H9 (cell line): ENCODE measurements at places on chromosomes 2 and 18. TPM values are rescaled to one million over a fixed set of nuclear protein-coding genes. Genes with fewer than 3 reads are reported as not detected.

The SCN1A gene
- total RNA-seq, result 0.13 and 0.18 TPM in 2 replicates

The MSTN gene
- not detected in 2 replicates for total RNA-seq

The MDH1 gene
- 317 and 324 TPM in 2 replicates for total RNA-seq

The C2orf81 gene
- 2.4 and 3.5 TPM in 2 replicates for total RNA-seq

DNA sequence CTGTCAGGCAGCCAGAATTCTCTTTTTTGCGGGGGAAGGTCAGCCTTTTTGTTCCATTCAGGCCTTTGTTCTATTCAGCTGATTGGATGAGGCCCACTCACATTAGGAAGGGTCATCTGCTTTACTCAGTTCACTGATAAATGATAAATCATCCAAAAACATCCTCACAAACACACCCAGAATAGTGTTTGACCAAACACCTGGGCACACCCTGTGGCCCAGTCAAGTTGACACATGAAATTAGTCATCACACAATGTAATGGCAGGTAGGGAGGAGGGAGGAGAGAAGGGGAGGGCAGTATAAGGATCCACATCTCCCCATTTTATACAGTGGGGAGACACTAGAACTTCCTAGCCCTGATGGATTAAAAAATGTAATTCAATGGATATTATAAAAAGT is 8.3 kb upstream of the RMC1 start:
- no peak for DNase-seq

DNA sequence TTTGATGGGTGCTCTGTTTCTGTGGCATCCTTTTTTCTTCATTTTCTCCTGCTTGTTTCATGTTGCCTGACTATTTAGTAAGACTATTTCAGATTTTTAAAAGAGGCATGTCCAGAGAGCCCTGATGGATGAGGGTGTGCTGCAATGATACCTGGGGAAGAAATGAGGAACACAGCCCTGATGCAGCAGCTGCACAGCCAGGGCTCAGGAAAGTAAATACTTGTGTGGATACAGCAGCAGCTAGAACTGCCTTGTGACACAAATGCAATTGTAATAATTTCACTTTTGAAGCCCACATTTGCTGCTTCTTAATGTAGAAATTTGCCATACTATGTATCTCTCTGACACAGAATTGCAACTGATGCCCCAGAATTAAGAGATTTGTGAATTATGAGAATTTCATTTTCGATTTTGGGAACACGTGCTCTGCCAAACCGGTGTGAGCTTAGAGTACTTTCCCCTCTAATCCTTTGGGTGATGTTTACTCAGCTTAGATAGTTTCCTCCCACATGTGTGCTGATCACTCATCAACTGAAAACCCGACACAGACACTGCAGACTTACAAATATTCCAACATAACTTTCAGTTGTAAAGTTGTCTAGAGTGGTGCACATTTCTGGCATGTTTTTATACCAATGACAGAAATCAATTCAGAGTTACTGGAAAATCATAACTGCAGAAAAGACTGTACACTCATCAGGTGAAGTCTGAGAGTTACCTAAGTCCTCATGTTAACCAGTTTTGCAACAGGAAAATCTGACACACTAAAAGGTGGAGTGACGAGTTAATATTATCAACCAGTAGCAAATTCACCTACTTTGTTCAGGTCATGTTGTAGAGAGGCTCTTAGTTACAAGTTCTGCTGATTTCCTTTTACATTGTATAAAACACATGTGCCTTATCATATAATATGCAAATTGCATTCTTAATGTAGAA is 383.4 kb downstream of the CBLN2 start:
- DNase-seq, result no peak

- DNase-seq, result peak; percentile 33
These were observed 21.8 kb upstream of the RPIA start for GRCh38 chr2:88669482-88670214.

DNA sequence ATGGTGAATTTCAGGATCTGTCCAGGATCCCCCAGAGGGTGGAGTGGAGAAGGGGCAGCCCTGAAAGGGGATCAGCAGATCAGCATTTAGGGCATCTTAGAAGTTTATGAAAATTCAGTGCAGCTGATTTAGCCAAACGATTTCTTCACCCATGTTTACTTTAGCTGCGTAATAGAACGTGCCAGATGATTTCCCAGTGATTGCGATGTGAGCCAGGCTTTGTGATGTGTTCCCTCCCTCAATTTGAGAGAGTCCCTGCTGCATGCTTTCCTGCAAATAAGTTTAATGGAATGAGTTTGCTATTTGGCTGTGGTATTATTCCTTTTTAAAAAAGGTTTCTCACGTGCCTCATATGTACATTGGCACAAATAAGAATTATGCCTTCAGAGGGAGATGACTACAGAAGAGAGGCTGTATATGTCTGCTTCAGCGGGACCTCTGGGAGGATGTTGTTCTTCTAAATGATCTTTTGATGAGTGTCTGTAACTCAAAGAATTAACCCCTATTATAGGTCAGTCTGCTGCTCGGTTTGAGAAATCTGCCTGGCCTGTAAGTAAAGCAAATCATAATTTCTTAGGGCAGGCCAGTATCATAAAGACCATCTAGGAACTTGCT is 111.9 kb downstream of the MRO start:
- DNase-seq, result no peak

DNA sequence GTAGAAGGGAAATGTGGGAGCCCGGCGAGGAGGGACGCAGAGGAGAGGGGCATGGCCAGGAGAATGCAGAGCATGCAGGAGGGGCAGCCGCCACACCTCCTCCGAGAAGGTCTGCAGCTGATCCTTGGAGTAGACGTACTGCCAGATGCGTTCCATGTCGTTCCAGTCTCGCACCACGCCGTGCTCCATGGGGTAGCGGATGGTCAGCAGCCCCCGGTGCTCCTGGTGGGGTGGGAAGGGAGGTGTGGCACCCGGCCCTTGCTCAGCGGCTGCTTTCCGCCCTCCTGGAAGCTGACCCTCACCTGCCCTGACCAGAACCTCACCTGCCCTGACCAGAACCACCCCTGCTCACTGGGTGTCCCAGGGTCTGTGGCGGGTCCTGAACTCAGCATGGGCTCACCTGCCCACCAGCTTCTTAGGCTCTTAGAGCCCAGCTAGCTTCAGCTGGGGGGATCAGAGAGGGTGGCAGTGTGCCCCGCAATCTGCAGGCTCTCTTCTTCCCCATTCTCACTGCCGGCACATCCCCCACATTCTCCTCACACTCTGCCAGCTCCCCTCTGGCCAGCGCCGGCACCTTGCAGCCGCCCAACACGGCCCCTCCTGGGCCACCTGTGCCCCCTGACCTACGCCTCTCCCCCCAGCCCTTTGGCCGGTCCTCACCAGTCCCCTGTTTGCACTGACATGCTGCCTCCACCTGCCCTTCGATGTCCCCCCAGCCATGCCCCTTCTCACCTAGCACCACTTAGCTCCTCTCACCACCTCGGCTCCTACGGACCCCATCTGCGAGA is 4.4 kb downstream of the ACTR1B start:
- DNase-seq, result no peak

DNA sequence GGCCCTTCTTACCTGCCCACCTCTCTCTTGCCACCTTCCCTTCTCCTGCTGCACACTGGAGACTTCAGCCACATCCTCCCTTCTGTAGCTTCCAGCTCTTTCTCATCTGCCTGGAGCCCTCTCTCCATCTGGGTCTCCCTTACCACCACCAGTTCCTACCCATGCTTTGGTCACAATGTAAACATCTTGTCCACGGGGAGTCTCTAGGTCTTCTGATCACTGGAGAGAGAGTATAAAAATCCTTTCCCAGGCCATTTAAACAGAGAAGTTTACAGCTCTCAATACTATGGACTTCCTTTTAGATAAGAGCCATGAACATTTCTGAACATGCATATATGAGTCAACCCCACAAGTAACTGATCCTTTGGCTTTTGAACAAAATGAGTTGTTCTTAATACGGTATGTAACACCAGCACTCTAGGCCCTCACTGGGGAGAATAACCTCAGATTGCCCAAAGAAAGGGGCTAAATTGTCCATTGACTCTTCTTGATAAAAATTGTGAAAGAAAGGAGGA is 5.8 kb downstream of the ARHGAP25 start:
- DNase-seq, result no peak

GRCh38 chr2:44004735-44005602 is 9.2 kb upstream of the LRPPRC start:
- DNase-seq, result no peak

- no peak for DNase-seq
These were observed 9.3 kb upstream of the PTMA start for GRCh38 chr2:231699006-231699405.

- DNase-seq, result no peak
These were observed 292.8 kb downstream of the SOX11 start for GRCh38 chr2:5984946-5985345.

DNA sequence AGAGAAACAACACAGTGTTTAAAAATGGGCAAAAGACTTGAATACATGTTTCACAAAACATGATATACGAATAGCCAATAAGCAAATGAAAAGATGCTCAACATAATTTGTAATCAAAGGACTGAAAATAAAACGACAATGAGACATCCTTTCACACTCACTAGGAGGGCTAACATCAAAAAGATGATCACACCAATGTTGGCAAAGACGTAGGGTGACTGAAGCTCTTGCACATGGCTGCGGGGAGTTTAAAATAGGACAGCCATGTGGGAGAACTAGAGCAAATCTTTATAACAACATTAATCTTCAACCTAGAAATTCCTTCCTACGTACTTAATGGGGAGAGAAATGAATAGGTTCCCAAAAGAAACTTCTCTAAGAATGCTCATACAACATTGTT is 19.2 kb upstream of the SEH1L start:
- DNase-seq, result no peak

GRCh38 chr2:183163821-183164649 is 39.8 kb downstream of the NUP35 start:
- no peak for DNase-seq

DNA sequence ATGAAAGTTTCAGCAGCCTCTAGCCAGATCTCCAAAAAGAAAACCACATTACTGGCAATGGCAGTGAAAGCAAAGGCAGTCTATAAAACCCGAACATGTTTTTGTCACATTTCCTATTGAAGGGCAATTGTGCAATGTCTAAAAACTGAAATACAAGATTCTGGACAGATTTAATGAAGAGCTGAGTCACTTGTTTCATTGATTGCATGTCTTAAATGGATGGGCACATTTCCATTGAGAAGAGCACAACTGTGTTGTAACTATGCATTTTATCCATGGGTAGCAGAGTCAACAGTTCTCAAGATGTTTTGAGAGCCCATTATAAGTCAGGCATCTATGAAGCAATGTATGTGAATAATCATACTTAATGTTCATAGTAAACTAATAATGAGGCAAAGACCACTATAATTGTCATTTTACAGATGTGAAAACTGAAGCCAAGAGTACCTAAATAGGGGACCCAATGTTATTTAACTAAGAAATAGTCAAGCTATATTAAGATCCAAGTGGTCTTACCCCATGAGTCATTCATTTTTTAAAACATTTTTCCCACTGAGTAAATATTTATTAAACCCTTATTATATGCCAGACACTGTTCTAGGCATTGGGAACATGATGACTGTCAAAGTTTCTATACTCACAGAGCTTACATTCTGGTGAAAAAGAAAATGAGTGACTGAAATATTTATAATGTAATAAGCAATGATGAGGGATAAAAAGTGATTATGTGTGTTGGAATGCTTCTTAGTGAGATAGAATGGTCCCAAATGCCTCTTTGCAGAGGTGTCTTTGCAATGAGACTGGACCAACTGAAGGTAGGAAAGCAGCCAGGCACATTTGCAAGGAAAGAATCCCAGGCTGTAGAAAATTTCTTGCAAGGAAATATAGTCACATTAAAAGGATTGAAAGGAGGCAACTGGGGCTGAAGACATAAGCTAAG is 818.9 kb upstream of the ACVR2A start:
- no peak for DNase-seq

DNA sequence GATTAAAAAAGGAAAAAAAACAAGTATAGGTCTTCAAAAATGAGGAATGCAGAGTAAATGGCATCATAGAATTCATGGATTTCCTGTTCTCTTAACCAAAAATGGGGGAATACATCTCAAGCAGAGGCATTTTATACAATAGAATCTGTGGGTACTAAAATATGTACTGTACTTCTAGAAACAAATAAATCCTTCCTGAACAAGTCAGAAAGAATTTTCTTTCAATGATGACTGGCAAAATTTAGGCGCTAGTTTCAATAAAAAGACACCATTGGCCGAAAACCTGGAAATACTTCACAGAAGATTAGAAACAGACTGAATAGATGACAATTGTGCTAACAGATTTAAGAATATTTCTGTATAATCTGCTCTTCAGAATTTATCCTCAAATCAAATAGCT is 15.1 kb downstream of the TRAK2 start:
- no peak for DNase-seq

DNA sequence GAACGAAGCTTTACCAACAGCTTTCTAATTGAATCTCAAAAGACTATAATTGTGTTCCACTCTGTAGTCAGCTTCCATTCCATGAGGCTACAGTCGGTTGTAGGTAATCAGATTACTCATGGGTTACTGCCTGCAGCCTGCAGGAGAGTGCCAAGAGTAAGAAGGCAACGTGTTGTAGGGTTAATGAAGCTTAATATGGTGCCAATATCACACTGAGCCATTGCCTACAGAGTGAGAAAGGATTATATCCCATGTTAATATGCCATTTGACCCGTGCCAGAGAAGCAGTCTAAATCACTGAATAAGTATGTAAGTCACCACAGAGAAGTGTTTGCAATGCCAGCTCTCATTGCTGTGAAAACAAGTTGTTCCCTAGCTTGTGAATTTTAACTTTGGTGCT is 734.5 kb upstream of the ACVR2A start:
- no peak for DNase-seq

DNA sequence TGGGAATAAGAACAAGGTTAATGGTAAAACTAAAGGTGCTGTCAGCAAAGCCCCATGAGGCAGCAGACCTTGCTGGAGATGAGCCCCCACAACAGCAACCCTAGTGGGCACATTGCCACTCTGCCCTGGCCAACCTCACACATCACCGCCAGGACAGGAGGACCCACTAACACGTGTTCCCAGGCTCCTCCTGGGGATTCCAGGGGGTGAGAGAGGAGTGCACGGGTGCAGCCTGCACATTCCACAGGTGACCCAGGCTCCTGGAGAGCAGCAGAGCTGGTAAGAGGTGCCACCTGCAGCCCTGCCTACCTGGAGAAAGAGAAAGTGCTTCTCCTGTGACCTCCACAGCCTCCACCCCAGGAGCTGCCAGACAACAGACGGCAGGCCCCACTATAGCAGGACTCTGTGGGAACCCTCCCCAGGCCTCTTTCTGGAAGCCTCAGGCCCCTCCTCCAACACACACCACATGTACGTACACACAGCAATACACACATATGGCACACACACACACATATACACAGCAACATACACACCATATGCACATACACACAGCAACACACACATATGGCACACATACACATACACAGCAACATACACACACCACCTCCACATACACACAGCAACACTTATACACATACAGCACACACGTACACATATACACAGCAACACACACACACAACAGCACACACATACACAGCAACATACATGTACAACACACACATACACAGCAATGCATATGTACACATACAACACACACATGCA is 187.1 kb downstream of the GLI2 start:
- no peak for DNase-seq

- peak; percentile 14 for DNase-seq
These were observed 218.9 kb upstream of the COPS8 start for GRCh38 chr2:236866542-236867340.
